Mesendoderm (in vitro differentiated cells): ENCODE measurements at places on chromosomes 12 and 14.

DNA sequence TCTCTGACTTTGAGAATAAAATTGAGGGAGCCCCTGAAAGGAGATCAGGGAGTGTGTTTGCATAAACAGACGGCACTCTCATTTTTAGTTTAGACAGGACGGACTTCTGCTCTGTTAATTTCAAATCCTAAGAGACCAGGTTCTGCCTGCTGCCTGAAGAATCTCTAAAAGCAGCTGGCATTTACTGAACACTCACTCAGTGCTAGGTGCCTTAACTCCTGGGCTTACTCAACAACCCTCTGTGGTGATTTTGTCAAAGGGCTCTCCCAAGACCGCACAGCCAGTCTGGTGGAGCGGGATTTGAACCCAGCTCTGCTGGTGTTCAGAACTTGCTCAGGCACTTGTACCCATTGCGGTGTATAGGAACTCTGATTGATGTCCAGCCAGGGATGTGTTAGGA is 2.2 kb downstream of the ORAI1 start:
- no peak for DNase-seq

GRCh38 chr14:95516554-95517181 is at the start of gene SYNE3:
TSS of gene SYNE3 (minus strand) at chr14:95516650. CDS start at chr14:95475821, 40,829 bp downstream.
- no peak for DNase-seq

DNA sequence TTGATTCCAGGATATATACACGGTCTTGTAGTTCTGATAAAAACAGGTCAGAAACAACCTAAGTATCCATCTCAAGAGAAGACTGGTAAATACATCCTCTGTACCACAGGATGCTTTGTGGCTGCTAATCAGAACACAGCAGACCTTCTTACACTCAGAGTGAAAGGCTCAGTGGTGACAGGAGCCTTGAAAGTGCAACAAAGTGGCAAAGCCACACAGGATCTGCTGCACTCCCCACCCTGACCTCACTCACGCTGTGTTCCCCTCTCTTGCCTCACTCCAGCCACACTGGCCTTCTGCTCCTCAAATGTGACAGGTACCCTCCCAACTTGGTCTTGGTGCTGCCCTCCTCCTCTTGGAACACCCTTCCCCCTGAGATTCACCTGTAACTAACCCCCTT is 98.1 kb upstream of the GRIP1 start:
- DNase-seq, result no peak

DNA sequence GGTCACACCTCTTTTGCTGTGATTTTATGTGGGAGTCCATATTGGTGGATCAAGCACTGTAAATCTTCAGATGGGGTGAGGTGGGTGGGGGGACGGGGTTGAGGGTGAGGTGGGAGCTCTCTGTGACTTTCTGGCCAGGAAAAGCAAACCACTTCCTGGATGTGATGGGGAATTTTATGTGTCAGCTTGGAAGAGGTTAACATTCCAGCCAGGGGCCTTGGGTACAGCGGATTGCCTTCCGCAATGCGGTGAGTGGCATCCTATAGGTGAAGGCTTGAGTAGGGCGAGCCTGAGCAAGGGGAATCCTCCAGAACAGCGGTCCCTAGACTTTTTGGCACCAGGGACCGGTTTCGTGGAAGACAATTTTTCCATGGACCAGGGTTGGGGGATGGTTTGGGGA is 36.2 kb downstream of the DLK1 start:
- DNase-seq, result no peak

DNA sequence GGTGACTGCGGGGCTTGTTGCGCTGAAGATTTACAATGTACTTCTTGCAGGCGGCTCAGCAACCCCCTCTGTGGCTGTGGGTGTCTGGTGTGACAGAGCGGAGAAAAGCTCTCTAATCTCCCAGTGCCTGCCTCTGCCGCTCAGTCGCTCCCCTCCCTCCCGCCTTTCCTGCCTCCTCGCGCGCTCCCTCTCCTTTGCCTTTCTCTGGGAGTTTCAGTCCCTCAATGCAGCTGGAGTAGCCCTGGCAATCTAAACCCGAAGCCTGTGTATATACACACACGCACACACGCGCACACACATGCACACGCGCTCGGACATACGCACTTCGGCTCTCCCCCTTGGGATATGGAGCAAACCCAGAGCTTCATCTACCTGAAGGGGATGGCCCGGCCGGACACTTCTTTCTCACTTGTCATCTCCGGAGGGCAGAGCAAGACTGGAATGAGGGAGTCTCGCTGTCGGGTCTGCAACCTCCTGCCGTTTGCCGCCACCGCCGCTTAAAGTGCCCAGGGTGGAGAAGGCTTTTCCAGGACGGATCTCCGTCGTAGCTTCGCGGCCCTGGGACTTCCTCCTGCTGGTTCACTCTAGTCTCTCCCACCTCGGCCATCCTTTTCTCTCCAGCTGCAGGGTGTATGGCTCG is 599 bp upstream of the TRHDE start:
- peak; percentile 86 for DNase-seq

GRCh38 chr14:81172881-81173280 is 47.9 kb downstream of the GTF2A1 start:
- no peak for DNase-seq

GRCh38 chr12:93904124-93904523 is 226.9 kb downstream of the CRADD start:
- no peak for DNase-seq

GRCh38 chr12:26124446-26125399 is at the start of gene BHLHE41:
TSS of gene BHLHE41 (minus strand) at chr12:26125037. CDS start at chr12:26124779, 258 bp downstream.
- DNase-seq, result peak; percentile 60

GRCh38 chr12:6964605-6965025 is 5.8 kb downstream of the PHB2 start:
- no peak for DNase-seq

DNA sequence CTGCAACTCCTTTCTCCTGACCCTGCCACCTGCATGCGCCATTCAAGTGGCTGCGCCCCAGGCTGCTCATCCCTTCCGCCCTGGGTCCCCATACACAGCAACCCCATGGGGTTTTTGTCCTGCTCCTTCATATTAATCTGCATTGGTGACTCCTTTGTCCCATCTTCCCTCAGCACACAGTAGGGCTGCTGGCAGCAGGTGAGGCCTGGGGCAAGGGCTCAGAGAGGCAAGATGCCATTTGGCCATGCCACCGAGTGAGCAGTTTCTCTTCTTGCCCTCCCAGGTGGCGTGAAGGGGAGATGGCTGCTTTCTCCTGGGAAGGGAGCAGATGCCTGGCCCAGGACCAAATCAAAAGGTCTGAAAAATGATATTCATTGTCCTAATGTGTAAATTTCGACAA is 9.1 kb downstream of the RTL1 start:
- DNase-seq, result no peak

GRCh38 chr12:55932551-55932910 is 1.6 kb downstream of the DGKA start:
- no peak for DNase-seq

- DNase-seq, result no peak
Measured at GRCh38 chr12:120167529-120168095, 26.9 kb downstream of the GCN1 start.

GRCh38 chr14:91171291-91171690 is 57.4 kb downstream of the DGLUCY start:
- DNase-seq, result no peak

DNA sequence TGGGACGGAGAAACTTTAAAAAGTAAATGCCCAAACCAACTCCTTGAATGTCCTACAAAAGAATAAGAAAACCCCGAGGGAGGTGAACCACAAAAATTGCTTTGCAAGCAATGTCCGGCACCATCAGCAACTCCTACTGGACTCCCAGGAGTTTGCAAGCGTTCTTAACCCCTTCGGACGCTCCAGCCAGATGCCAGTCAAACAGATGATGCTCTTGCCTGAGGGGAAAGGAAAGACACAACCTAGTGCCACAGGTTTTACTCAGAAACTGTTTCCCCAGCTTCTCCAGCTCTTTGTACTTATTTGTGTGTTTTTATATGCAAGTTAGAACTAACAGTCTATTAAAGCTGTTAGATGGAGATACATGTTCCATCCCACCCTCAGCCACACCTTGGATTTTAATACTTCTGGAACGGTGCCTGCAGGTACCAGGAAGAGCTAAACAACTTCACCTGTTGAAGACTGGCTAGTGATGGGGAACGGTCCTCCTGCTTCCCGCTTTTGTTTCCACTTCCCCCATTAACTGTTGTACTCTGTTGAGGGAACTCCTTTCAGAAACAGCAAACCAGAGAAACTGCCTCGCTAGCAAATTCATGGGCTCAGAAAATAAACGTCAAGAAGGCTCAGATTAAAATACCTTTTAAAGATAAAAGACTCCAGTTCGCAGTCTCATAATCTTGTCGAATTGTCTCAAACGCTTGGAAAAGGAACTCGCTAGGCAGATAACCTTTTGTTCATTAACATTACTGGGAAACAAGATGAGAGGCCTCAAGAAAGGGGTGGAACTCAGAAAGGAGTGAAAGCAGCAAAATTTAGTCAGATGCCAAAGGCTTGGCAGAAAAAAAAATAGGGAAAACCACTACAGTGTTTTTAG is 1.1 kb upstream of the FERMT2 start:
- peak; percentile 92 for DNase-seq

DNA sequence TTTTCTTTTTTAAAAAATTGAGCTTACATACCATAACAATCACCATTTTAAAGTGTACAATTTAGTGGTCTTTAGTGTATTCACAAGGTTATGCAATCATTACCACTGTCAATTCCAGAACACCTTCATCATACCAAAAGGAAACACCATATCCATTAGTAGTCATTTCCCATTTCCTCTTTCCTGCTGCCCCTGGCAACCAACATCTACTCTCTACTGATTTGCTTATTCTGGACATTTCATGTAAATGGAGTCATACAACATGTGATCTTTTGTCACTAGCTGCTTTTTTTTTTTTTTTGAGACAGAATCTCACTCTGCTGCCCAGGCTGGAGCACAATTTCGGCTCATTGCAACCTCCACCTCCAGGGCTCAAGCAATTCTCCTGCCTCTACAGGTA is 66.8 kb upstream of the CFL2 start:
- no peak for DNase-seq

DNA sequence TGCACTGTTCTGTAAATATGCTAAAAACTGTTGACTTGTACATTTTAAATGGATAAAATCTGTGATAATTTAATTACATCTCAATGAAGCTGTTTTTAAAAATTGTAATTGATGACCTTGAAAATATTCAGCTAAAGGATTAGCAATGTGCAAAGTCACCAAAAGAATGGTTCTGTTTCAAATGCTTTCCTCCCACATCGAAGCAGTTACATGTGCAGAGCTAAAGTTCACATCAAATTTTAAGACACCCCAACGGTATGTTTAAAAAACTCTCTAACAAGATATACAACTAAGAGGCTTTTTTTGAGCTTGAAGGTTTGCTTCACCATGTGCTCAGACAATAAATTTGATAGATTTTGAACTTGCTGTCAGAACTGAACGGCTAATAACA is 114.6 kb upstream of the KRAS start:
- DNase-seq, result no peak

DNA sequence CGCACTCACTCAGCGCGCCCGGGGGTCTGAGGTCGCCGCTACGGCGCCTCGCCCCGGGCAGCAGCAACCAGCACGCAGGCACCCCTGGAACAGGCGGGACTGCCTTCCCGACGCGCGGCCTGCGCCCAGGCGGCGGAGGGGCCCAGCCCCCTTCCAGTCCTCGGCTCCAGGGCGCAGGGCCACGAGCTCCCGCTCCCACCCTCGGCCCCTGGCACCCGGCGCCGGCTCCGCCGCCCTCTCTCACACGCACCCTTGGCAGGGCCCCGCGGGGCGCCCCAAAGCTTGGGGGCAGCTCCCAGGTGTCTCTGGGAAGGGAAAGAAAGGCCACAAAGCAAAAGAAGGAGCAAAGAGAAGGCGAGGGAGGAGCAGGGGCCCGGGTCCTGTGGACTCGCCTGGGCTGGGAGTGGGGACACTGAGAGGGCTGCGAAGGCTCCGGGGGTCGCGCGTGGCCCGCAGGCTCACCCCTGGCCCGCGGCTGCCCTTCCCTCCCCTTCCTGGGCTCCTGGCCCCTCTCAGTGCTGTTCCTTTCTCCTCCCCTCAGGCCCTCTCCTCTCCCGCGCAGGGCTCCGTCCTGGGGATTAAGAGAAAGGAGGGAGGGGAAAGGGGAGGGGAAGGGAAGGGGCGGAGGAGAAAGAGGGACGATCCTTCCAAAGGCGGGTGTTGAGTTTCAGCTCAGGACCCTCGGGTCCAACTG is 907 bp upstream of the EFS start:
- DNase-seq, result peak; percentile 97

DNA sequence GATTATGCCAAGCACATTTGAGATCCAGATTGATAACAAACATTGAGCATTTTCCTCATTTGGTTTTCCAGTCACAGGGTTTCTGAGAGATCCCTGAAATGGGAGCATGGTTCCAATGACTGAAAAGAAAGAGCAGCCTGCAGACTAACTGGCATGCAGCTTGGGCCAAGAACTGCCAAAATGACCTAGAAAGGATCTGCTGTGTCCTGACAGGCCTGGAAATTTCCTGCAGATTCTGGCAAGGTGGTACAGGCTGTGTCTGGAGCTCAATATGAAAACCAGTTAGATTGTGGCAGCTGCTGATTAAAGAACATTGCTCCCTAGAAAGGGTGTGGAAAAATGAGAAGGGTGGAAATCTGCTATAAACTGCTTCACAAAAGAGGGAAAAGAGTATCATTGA is 417.3 kb downstream of the IPO8 start:
- no peak for DNase-seq

DNA sequence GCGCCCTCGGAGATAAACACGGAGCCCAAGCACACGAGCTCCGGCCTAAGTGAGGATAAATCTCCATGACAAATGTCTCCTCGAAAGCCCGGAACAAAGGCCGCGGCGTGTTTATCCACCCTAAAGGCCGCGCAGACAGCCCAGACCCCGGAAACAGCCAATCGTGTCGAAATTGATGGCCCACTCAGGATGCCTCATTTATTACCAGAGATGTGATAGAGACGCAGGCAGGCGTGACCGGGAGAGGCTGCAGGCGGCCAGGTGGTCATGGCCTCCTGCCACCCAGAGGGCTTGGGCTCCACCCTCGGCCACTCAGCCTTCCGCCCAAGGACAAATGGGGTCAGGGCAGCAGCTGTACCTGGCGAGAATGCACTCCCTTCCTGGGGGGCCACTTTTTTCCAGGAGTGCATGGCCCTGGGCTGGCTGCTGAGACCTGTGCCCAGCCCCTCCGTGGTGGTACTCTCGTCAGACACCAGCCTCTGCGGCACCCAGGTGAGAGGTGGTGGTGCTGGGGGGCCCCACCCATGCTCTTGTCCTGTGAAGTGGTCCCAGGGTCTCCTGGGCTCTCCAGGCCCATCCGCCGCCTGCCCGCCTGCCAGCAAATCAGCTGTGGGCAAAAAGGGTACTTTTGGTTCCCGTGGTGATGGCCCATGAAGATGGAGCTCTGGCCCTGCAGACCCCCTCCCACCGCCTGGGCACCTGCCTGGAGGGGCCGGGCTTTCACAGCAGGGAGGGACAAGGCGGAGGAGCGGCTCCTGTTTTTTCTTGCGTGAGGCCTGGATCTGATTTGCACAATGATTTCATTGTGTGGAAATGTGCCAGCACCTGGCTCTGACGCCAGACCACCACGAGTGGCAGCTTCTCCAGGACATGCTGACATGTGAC is 211.5 kb upstream of the C14orf180 start:
- DNase-seq, result no peak

- peak; percentile 74 for DNase-seq
Measured at GRCh38 chr14:26984311-26985177, 386.7 kb upstream of the NOVA1 start.
